Mammary epithelial cell (primary cell): ENCODE measurements at places on chromosomes 12 and 14.
A peak's percentile ranks its signal among the peaks of the same experiment; 100 is the strongest.

DNA sequence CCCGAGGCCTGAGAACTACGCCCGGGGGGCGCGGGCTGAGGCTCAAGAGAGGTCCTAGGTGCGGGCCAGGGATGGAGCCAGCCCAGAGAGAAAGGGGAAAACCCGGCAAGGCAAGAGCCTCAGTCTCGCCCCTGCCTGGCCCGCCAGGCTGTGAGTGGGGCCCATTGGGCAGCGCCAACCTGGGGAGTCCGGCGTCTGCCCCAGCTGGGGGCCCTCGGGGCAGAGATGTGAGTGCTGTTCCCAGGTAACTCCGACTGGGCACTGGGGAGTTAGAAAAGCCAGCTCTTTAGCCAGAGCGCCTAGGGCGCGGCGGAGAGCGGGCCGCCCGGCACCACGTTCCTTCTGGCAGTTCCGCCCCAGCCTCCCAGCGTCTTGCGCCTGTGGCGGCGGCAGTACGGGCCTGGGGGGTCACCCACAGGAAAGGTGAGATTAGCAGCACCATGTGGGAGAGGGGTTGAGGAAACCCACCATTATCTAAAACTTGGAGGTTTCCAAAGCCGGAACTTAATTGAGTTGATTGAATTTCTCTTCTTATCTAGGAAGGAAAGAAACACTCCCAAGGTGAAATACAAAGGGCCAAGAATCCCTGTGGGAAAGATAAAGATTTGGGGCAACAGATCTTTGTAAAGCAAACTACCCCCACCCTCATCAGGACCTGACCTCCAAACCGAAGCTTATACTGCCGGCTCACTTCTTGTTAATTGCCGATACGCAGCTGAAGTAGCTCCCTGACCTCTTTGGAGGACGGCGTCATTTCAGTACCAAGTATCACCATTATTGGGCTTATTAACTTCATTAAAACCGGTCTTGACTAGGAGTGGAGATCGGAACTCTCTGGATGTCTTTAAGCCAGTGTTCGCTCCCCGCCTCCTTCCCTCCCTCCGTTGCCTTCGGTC lies 11.6 kb downstream of the OTX2 start:
- DNase-seq, result no peak

DNA sequence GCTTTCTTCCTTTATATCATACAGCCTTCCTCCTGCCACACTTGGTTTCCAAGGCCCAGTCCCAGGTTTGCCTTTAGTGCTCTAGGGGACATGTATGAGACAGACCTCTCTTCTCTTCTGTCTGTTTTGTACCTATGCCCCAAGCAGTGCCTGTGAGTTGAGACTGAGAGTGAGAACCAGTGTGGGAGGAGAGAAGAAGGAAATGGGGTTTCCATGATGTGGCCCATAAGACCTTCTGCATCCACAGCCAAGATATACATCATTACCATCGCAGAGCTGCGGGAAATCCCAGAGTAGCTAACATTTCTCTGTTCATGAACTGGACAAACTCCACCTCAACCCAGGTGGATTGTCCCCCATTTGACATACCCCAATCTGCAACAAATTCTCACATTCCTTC lies 2.8 kb downstream of the TESPA1 start:
- no peak for DNase-seq

- no peak for DNase-seq
These were observed 8.8 kb downstream of the SERPINA10 start for GRCh38 chr14:94284221-94284620.

GRCh38 chr14:37643701-37644100 lies 48.3 kb downstream of the TTC6 start:
- DNase-seq, result no peak

DNA sequence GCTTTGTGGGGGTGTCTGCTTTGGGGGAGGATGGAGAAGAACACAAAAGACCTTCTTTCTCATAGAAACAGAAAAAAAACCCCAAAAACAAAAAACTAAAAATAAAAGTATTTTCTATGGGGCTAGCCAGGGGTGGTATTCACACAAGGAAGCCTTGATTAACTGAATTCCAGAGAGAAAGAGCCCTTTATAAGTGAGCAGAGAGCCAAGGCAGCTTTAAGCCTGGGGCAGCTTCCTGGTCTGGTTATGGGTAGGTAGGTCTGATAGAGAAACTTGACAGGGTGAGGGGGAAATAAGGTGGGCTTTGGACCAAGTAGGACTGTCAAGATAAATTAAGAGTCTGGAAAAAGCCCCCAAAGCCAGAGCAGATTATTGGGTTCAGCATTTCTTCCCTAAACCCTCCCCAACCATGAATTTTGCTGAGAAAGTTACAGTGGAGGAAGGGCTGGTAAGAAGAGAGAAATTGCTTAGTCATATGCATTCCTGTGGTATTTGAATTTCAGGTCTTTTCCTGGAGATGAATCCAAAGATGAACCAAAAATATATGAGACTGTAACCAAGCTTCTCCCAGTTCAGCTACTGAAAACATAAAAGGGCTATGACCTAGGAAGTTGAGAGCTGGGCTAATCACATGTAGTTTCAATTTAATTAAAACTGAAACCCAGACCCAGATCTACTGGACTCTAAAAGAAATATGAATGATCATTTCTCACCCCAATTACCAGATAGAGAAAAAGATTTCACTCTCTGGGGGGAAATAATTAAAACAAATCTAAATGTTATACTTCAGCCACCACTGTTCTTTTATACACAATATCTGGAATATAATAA lies 144.8 kb downstream of the TBC1D30 start:
- DNase-seq, result no peak

DNA sequence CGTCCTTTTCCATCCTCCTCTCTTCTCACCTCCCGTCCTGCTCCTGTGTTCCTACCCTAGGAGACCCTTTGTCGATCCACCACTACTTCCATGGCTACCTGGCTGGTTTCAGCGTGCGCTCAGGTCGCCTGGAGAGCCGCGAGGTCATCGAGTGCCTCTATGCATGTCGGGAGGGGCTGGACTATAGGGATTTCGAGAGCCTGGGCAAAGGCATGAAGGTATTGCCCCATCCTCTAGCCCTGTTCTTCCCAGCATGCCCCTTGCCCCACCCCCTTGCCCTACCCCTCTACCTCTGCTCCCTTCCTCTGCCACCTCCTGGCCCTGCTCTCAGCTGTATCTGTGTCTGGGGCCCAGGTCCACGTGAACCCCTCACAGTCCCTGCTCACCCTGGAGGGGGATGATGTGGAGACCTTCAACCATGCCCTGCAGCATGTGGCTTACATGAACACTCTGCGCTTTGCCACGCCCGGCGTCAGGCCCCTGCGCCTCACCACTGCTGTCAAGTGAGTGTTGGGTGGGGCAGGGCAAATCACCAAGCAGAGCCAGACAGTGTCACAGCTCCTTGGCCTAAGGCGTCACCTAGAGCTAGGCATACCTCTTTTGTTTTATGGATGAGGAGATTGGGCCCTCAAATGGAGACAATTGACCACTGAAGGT lies 12.8 kb downstream of the CLSTN3 start:
- DNase-seq, result no peak

DNA sequence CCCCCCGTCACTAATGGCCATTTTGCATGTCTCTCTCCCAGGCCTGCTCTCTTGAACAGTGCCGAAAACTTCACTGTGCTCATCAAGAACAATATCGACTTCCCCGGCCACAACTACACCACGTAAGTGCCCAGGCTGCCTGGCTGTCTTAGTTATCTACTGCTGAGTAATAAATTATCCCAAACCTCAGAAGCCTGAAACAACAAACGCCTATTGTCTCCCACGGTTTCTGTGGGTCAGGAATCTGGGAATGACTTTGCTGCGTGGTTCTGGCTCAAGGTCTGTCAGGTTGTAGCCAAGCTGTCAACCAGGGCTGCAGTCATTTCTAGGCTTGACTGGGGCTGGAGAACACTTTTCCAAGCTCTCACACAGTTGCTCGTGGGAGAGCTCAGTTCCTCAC lies 32.6 kb downstream of the P2RX7 start:
- peak; percentile 65 for DNase-seq

DNA sequence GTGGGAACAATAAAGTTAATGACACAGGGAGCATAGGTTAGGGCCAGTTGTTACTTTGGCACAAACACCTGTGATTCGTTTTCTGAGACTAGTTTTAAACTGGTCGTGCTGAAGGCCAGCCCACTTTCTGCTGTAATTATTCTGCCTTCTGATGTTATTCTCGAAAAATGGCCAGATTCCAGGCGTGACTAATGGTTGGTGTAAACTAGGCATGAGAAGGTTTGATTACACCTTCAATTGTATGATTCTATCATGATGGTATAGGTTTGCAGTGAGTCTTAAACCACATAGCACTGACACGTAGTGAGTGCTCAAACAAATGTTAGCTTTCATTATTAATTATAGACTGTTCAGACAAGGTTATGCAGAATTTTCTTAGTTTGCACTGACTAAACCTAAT lies 39.0 kb downstream of the CKB start:
- peak; percentile 96 for DNase-seq

DNA sequence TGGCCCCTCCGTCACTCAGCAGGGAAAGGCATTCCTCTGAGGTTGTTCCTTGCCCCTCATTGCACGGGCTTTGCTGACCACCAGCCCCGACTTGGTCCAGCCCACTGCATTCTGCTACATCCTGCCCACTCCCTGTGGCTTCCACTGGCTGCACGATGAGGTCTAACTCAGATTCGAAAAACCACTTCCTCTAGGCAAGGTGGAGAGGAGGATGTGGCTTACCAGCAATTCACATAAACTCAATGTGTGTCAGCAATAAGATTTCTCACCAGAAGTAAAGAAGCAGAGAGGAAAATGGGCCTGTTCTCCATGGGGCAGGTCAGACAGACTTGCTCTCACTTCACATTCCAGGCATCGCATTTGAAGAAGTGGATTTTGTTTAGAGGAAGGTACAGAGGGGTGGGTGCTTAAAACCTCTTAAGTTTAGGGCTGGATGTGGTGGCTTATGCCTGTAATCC lies 14.7 kb downstream of the GPR68 start:
- DNase-seq, result peak; percentile 71

DNA sequence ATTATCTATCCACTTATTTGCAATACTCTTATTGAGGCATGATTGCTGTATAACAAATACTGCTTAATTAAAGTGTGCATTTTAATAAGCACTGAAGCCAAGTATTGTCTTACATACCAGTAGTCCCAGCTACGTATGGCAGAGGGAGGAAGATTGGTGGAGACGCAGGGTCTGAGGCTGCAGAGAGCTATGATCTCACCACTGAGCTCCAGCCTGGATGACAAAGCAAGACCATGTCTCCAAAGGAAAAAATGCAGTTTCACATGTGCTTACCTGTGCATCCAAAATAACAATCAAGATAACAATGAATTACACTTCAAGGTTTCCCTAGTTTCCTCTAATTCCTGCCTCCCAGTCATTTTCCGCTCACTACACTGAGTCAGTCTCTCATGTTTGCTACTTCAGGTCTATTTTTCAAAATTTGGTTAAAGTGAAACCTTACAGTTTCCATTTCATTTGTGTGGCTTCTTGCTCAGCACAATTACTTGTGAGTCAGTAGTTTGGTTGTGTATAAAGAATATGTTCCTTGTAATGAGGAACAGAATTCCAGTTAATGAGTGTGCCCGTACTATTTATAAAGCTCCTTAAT lies 1250.1 kb downstream of the TMEM121 start:
- DNase-seq, result no peak

DNA sequence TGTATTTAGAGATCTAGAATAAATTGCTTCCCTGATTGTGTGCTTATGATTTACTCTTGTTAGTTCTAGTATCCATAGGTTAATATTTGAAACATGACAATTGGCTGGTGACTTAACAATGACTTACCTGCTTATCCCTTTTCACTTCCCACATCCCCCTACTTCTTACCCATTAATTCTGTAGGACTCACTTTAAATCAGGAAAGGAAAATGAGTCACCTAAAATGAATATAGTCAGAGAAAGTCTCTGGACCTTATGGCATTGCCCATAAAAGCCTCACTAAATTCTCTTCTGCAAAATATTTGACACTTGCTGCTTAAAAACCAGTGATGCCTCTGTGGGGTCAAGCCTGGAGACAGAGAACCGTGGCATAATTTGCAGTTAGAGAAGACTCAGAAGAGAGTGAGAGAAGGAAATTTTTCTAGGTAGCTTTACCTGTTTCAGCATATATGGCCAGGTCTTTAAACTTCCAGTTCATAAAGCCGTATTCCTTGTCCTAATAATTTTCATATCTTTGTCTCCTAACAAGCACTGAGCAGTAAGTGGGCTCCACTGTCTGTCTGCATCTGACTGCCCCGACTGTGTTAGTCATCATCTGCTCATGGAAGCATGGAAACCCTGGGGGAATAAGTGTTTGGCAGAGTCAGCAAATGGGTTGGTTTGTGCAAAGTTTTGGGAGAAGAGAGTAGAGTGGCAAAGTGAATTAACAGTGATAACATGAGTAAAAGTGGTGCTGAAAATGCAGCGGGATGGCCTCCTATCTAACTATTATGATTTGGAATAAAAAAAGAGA lies 294.4 kb downstream of the AKAP6 start:
- peak; percentile 31 for DNase-seq

- DNase-seq, result peak; percentile 69
These were observed 171.7 kb downstream of the PHLDA1 start for GRCh38 chr12:75859868-75860267.

DNA sequence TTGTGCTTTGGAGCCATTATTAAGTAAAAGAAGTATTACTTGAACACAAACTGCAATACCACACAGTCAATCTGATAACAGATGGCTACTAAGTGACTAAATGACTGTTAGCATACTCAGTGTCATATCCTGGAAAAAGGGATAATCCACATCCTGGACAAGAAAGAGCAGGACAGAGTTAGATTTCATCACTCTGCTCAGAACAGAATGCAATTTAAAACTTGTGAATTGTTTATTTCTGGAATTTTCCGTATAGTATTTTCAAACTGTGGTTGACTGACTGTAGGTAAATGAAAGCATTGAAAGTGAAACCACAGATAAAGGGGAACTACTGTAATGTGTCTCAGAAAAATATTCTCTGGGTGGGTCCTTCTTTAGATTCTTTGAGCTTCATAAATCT lies 458.8 kb downstream of the TMEM117 start:
- DNase-seq, result no peak

- DNase-seq, result no peak
These were observed 118.0 kb upstream of the EEA1 start for GRCh38 chr12:93047118-93047517.

GRCh38 chr12:112182499-112182898 lies 57.1 kb downstream of the TRAFD1 start:
- DNase-seq, result no peak

DNA sequence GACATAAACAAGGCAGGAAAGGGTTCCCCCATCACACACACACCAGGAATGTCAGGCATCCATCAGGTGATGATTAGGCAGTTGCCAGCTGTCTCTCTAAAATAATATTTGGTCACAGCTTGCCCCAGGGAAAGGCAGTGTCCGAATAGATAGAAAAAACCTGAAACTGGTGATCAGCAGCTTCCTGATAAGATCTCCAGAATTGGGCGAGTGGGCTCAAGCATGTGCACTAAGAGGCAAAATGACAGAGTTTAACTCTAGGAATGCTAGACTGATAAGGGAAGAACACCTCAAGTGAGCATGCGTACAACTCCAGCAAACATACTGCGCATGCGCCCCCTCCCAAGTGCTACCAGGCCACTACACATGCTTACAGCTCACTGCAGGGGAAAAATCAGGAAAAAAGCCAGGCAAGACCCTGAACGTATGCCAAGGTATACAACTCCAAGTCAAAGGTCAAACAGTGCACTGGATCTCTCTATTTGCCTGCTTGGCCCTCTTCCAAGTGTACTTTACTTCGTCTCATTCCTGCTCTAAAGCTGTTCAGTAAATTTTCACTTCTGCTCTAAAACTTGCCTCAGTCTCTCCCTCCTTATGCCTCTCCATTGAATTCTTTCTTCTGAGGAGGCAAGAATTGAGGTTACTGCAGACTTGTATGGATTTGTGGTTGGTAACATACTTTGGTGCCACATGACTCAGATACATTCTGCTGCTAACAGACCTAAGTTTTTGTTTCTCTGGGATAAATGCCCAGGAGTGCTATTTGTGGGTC lies 73.5 kb upstream of the VASH1 start:
- peak; percentile 50 for DNase-seq
